Dermis blood vessel endothelial cell (primary cell): ENCODE measurements at places on chromosomes 13 and 19. TPM values are rescaled to one million over a fixed set of nuclear protein-coding genes. Genes with fewer than 3 reads are reported as not detected.

The OVOL3 gene
- not detected in 2 replicates for total RNA-seq

The PRDX2 gene
- 214 and 278 TPM in 2 replicates for total RNA-seq

The NANOS3 gene
- not detected in 2 replicates for total RNA-seq

The LENG8 gene
- 40.7 and 41.0 TPM in 2 replicates for total RNA-seq

The PRSS57 gene
- not detected in 2 replicates for total RNA-seq

The LILRA1 gene
- total RNA-seq: not detected in 2 replicates
